Stimulated activated CD4-positive, alpha-beta T cell treated with anti-CD3 and anti-CD28 coated beads, TNF-alpha, amount 100 ng/mL, for 24 hours (primary cell): ENCODE measurements at places on chromosomes 4 and X.

DNA sequence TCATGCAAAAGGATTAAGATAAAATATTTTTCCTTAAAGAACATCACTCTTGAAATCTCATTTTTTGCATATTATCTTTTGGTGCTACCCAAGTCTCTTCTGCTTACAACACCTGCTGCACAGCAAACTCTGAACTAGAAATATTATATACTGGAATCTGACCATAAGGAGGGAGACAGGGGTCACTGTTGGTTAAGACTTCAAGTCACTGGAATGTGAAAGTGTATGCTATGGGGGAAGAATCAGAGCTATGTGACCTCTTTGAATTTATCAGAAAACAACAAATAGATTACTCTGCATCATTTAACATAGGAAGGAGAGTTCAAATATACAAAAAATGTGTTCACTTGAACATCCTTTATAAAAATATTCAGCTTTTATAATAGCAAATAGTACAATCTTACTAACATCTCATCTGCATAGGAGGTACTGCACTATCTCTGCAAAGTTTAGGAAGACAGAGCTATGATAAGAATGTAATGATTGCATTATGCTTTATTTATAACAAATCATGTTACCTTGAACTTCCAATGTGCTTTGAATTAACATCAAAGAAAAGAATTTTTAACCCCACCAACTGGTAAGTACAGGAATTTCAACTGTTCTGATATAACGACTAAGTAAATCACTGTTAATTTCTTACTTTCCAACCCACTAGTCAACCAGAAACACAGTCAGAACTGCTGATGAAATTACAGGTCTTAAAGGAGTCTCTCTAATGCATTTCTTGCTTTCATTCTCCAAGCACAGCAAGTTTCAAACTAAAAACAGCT is 69.8 kb downstream of the ZNF827 start:
- DNase-seq = no peak

- DNase-seq = no peak
Measured at GRCh38 chr4:168440442-168441264, 39.6 kb downstream of the DDX60L start.

GRCh38 chr4:1290165-1290977 is 680 bp downstream of the MAEA start:
- no peak for DNase-seq

DNA sequence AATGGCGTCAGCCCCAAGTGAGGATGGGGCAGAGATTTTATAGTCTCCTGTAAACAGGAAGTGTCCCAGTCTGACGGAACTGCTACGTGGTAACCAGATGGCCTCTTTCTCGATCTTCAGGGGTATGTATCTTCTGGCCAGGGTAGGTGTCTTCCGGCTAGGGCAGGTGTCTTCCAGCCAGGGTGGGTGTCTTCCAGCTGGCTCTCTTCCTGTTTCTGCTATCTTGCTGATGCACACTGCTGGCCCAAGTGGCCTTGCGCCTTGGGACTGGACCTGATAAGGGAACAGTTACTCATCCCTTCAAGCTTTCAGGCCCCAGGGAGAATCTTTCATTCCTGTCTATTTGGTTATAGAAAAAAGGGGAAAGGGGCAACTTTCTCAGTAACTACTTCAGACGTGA is 178.7 kb upstream of the MAGEE2 start:
- DNase-seq = no peak

GRCh38 chrX:130216320-130216719 is 44.6 kb downstream of the RAB33A start:
- DNase-seq = no peak

- DNase-seq = no peak
Measured at GRCh38 chrX:141180851-141181250, 3.9 kb upstream of the LDOC1 start.

DNA sequence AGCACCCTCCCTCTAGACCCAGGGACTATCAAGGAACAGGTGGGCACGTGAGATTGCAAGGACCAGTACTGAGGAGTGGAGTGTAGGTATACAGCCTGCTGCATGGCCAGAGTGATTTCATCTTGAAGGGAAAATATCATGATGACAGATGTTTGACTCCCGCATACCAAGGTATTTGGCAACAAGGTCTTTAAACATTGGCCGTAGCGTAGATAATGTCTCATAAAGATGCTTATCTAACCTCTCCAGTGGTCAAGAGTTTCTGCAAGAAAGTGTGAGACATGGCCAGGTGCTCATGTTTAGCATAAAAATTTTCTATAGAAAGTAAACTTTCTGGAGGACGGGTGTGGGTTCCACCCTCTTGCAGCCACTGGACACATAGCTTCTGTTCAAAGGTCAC is 18.7 kb upstream of the ZNF630 start:
- DNase-seq = no peak
